ENCODE measurements at places on chromosomes 16 and 17. TPM values are rescaled to one million over a fixed set of nuclear protein-coding genes. Genes with fewer than 3 reads are reported as not detected.

Gene MRC2
- 225 TPM for total RNA-seq

Gene AATK
- total RNA-seq: 7.7 TPM

Gene KRT13
- 1.9 TPM for total RNA-seq

Gene CMTM2
- total RNA-seq: 0.38 TPM
